ENCODE measurements at places on chromosomes 13 and 19.

DNA sequence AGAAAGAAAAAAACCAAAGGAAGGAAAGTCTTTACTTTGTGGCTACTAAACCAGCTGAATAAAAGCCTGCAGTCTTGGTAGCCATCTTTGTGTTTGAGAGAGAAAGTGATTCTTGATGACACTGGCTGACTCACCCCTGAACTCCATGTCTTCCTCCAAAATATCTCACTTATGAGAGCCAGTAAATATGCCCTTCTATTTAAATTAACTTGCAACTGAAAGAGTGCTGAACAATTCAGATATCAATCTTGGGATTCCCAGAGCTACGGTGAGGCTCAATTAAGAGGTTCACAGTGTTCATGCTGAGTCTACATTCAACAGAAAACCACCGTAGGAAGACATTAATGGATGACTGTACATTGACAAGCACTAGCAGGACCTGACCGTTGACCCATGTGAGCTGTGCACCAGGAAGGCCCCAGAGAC lies 57.9 kb downstream of the KCTD12 start:
- DNase-seq = no peak

DNA sequence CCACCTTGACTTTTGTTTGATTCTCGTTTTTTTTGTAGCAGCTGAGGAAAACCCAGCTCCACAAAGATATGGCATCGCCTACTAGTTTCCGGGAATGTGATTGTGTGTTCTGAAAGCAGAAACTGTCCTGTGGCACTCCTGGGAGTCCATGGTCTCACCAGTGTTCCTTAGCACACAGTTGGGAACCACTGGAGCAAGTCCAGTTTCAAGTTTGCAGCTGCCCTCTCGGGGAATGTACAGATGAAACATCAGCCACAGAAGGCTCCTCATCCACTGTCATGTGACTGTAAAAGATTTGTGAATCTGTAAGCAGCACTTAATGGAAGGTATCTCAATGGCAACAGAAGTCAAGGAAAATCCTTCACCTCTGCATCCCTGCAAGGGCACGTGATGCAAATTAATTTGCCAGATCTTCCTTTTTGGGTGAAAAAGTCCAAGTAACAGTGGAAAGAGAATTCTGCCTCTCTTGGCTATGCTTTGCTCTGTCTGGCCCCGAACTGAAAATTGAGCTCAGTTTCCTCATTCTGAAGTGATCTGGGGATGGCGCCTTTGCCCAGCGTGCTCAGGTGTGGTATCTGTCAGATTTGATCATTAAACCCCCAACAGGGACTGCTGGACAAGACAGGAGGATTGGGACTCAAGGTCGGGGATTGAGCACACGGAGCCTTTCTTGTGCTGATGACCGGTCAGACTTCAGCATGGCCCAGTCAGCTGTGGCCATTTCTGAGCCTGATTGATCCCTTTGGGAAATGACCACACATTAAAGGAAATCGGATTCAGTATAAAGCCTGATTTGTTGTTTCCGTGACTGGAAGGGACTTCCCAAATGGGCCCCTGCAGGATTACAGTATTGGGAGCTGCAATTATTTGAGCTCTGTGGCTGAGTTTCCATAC lies 58.8 kb downstream of the ING1 start:
- DNase-seq = no peak

- no peak for DNase-seq
Measured at GRCh38 chr13:74062933-74063332, 71.3 kb downstream of the KLF12 start.

DNA sequence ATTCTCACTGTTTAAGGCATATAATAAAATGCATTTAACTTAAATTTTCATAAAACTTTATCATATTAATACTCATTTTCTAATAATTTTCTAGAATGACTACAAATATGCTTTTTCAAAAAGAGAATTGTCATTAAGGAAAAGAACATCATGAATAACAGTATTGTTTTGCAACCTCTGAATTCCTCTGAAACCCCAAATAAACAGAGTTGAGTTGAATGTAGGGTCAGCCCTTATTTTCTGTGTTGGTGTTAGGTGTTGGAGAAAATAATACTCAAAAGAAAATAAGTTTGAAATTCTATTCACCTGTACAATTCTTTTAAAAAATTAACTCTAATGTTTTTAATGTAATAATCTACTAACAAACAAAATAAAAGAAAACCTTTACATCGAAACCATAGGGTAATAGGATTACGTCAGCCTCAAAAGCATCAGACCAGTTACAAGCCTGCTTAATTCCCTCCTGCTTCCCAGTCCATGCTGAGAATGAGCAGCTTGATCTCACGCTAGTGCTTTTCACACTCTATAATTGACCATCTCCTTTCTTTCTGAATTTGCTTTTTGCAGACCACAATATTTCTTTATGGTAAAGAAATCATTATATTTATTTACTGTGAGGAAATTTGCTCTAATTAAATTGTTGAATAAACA lies 160.9 kb downstream of the PCDH9 start:
- DNase-seq = peak; percentile 61

- DNase-seq = no peak
Measured at GRCh38 chr13:106407338-106407737, 128.1 kb downstream of the EFNB2 start.

DNA sequence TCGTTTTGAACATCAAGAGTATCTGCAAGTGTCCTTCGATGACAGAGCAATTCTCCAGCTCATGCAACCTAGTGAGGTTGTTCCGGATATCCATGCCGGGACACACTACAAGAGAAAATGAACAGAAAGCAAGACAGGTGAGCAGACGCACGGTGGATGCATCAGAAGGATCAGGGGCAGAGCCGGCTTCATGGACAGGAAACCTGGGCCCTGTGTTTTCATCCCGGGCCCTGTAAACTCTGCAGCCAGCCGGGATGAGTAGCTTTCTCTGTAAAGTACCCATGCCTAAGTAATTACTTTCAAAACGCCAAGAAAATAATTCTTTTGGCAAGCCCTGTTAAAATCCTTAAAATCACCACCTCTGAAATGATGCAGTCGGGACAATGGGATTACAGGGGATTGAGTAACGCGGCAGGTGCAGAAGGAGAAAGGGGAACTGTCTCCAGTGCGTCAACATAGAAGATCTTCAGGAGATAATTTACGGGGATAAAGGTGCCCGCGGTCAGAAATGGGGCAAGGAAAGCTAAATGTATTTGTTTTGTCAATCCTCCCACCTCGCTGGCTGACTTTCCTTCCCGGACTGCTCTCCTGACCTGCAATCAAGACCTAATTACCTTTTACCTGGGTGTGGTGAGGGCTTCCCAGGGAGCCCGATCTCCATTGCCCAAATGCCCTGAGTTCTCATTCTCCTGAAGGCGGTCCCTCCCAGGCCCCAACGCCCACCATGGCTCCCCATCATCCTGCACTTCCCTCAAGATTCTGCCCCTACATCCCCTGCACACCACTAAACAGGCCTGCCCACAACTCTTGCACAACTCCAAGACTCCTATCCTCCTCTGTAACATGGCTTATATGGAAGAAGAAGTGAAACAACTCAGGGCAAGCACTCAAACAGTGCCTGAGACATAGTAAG lies 26.2 kb downstream of the INSR start:
- no peak for DNase-seq

DNA sequence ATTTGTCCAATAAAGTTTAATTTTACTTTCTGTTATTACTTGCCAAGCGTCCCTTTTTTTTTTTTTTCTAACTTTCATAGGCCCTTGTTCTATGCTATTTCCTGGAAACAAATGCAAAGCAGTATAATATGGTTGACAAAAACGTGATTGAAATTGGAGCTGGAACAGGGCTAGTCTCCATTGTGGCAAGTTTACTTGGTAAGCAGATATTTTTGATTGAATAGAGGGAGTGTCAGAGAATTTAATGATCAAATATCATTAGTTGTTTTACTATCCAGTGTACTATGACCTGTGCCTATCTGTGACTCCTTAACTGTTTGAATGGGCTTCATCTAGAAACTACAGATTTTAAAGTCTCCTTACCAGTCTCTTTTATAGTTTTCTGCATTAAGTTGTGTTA lies 46.7 kb downstream of the ERCC5 start:
- no peak for DNase-seq
